ENCODE measurements at places on chromosomes 7 and 10.

DNA sequence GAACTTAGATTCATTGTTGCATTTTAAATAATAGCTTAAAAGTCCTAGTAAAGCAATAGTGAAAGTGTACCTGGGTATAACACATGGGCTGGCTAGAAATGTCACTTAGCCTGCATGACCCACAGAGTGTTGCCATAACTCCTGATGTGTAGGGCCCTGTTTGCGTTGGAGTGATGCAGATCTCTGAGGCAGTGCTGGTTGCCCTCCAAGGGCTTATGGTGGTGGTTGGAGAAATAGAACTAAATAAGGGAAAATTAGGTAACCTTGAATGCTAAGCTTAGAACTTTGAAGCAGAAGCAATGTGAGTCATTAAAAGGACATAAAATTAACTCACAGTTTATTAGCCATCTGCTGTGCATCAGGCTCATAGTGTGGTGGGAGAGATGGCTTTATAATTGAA, 105.7 kb downstream of the CCNY start:
- no peak for DNase-seq

- DNase-seq, result no peak
These were observed 225.9 kb downstream of the HDAC9 start for GRCh38 chr7:18721429-18721828.

DNA sequence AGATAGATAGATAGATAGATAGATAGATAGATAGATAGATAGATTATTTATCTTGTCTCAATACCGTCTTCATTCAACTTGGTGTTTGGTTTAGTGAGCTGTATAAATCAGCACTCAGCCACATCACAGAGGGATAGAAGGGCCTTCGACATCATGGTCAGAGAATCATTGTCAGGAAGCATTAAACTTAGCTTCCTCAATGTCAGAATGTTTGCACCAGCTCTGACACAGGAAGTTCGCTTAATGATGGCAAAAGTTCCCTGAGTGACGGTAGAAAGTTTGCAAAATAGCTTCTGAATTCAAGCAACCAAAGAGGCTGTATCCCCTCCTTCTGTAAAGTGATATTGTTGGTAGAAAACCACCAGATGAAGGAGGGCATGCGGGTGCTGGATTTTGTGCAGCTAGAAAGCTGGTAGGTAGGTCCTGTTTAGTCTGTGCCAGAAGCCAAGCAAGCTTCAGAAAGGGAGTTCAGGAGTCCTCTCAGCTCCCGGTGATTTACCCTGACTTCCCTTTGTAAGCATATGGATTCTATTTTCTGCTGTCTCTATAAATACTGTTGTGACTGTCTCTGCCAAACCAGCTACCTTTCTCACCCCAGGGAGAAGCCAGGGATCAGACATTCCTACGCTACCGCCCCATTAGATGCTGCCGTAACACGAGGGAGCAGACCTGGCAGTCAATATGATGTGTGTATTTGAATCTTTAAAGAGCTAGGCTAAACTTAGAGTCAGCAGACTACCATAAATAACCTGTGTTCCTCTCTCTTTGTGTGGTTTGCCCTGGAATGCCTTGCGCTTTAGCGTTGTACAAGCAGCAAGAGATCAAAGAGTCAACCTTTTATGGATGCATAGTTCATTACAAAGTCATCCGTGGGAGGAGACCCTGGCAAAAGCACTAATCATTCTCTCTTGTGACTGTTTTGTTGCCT, 200.5 kb upstream of the KIAA1217 start:
- no peak for DNase-seq

GRCh38 chr7:119724041-119724792, 548.8 kb upstream of the KCND2 start:
- no peak for DNase-seq

- DNase-seq, result no peak
These were observed 5.6 kb downstream of the PLEKHS1 start for GRCh38 chr10:113756940-113757543.

- no peak for DNase-seq
These were observed 8.8 kb downstream of the OGDH start for GRCh38 chr7:44615149-44615611.

- DNase-seq, result no peak
These were observed 111.3 kb downstream of the PTEN start for GRCh38 chr10:87974769-87975168.

- DNase-seq, result no peak
These were observed 29.4 kb upstream of the AMPH start for GRCh38 chr7:38660427-38661099.

- peak; percentile 21 for DNase-seq
These were observed 55.1 kb downstream of the CYCS start for GRCh38 chr7:25069900-25070443.

- no peak for DNase-seq
These were observed 256.6 kb upstream of the GLI3 start for GRCh38 chr7:42493436-42494198.

DNA sequence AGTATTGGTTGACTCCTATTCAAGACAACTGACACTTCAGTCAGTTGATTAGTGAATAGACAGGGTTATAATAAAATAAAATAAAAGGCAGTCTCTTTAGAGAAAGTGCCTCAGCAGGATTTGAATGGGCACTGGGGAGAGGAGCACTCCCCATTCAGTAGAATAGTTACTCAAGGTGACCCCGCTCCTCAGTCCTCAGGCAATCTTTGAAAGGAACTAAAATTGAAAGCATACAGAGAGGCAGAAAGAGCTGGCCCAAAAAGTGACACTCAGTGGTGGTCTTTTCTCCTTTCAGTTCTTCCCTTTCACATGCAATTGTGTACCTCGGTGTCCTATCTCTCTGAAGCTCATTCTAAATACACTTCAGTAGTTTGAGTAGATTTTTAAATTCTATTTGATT, 47.4 kb upstream of the MACC1 start:
- no peak for DNase-seq

DNA sequence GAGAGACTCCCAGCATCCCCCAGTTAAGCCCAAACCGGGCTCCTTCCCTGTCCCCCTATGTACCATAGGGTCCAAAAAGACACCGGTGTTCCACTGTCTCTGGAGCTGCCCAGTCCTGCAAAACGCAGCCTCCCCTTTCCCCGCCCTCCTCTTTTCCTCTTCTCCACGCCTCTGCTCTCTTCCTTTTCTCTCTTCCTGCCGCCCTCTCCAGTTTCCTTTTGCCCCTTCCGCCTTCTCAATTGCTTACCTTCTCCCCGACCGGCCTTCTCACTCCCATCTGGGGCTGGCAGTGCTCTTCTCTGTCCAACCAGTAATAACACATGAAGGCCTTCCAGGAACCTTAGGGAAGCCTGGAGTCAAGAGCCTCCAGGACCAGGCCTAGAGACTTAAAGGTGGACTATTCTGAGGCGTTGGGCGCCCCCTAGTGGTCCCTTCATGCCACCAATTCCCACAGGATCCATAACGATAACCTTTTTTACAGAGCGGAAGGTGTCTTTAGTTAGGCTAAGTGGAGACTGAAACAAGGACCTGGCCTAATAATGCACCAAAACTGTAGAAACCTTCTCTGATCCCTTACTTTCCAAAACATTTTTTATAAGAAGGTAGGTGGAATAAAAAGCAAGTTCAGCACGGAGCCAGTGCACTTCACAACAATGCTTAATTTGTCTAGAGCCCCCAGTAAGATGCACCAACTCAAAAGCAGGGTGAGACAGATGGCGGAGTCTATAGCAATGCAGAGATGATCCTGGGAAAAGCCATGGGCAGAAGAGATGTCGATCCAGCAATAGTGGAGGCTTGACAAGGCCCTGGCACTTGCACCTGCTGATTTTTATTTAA, 27.2 kb upstream of the MSRB2 start:
- DNase-seq, result peak; percentile 49

DNA sequence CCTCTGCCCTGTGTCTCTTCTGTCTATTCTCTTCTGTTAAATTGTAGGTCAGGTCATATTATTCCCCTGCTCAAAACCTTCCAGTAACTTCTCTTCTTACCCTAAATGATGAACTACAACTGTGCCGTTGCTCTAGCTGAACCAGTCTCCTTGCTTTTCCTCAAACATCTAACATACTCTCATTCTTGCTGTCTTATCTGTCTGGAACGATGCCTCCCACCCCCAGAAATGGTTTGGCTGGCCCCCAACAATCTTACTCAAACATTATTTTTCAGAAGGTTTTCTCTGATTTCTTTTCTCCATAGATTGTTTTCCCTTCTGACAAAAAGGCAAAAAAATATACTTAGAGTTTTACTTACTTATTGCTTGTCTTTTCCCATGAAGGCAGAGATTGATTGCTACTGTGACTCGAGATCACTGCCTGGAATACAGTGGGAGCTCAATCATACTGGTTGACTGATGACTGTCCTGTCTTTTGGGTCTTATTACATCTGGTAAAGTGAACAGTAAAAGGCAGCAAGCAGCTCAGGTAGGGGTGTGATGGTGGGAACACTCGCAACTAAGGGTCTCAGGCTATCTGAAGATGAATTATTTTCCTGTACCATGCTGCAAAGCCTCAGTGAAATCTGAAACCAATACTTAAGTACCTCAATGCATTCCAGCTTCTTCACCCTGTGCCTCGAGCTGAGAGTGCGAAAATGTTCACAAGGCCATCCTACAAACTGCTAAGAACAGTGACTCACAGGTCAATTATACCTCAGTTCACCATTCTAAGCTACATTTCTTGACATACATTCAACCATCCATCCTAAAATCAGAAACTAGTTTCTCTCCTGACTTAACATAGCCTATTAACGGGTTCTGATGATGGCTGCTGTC, 67.6 kb downstream of the DNMBP start:
- DNase-seq, result no peak

- no peak for DNase-seq
These were observed 61.9 kb downstream of the KLHDC10 start for GRCh38 chr7:130131964-130132875.

DNA sequence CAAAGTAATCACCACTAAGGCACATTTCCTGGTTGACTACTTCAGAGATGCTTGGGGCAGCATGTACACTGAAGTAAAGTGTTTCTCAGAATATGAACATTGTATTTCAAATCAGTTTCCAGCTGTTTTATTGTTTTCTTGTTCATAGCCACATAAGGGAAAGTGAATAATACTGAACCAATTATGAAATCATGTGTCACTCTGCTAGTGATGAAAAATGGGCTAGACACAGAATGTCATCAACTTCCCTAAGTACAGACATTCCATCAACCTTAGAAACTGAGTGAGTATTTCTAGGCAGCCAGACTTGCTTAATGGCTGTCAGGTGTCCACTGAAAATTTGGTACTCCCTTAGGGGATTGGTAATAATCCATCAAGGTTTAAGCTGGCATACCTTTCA, 603.5 kb downstream of the ARL4A start:
- DNase-seq, result no peak

DNA sequence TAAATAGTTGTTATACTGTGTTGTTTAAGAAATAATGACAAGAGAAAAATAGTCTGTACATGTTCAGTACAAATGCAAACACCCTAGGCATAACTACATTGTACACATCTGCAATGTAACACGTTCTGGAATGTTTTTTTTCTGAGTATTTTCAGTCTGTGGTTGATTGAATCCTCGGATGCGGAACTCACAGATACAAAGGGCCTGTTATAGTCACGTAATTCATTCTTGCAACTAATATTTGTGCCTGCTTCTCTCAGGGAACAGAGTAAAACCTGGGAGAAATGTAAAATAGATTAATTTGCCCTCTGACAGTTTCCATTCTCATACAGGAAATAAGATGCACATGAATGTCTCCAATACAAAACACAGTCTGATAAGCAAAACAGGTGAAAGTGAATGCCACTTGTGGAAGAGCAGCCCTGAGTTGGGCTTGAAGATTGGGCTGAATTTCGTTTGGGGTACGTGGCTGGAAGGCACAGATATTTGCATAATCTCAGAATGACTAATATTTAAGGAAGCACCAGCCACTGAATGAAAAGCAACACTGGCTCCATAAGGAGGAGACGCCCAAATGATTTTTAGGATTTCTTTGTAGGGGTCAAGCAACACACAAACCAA, 19.1 kb downstream of the DENND2A start:
- no peak for DNase-seq

- no peak for DNase-seq
These were observed 81.5 kb upstream of the PDGFA start for GRCh38 chr7:601036-601594.

GRCh38 chr10:97499561-97500296, 1.0 kb downstream of the UBTD1 start:
- no peak for DNase-seq

DNA sequence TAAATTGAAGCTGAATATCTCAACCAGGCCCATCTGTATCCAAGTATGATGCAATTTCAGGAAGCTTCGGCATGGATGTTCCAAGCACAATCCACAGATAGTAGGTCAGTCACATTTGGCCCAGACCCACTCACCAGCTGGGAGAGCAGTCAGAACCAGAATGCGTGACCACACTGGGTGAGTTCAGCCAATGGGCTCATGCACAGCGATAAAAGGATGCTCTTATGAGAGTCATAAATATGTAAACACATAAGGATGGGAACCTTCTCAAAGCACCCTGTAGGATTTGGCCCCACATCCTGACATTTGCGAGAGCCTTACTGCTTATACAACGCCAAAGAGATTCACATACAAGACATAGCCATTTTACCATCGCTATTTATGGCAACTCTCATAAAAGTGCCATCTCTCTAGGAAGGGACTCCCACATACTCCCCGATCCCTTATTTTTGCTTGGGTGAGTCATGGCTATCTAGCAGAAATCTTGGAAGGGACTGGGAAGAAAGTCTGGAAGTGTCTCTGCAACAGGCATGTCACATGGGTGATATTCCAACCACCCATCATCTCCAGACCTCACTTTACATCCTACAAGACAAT, 3.0 kb downstream of the AFAP1L2 start:
- no peak for DNase-seq

- no peak for DNase-seq
These were observed 4.1 kb downstream of the MMS19 start for GRCh38 chr10:97494151-97494550.

DNA sequence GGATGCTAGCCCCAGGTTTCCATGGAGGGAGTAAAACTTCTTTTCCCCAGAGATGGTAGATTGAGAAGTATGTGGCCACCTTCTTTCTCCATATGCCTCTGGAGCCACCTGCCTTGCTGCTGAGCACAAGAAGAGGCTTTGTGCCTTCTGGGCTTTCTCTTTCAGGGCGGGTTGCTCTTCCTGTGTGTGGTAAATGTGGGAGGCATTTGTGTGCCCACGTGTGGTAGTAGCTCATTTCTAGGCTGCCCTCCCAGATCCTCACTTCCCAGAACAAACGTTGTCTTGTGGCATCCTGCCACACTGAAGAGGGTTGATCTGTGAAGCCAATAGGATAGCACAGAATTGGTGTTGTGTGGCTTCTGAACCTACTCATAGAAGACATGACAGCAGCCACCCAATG, 342.0 kb upstream of the PODXL start:
- no peak for DNase-seq

- DNase-seq, result no peak
These were observed 23.6 kb downstream of the MCM10 start for GRCh38 chr10:13184730-13185514.

DNA sequence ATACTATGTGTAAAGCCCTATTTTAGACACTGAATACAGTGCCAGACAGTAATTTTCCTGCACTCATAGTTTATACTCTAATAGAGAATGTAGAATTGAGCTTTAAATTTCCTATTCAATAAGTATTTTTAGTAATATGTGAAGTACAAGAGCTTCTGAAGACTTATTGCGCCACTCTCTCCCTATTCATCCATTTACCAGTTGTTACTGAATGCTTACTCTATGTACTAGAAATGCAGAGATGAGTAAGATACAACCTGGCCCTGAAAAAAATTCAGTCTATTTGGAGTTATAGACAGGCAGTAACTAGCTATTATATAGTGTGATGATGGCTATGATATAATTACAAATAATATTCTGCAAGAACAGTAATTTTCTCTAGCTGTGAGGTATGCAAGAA, 98.8 kb downstream of the ADK start:
- no peak for DNase-seq

Measured in stimulated activated CD4-positive, alpha-beta T cell treated with anti-CD3 and anti-CD28 coated beads, TNF-alpha, amount 100 ng/mL, for 48 hours (primary cell).